ENCODE measurements at places on chromosomes 4 and X.

DNA sequence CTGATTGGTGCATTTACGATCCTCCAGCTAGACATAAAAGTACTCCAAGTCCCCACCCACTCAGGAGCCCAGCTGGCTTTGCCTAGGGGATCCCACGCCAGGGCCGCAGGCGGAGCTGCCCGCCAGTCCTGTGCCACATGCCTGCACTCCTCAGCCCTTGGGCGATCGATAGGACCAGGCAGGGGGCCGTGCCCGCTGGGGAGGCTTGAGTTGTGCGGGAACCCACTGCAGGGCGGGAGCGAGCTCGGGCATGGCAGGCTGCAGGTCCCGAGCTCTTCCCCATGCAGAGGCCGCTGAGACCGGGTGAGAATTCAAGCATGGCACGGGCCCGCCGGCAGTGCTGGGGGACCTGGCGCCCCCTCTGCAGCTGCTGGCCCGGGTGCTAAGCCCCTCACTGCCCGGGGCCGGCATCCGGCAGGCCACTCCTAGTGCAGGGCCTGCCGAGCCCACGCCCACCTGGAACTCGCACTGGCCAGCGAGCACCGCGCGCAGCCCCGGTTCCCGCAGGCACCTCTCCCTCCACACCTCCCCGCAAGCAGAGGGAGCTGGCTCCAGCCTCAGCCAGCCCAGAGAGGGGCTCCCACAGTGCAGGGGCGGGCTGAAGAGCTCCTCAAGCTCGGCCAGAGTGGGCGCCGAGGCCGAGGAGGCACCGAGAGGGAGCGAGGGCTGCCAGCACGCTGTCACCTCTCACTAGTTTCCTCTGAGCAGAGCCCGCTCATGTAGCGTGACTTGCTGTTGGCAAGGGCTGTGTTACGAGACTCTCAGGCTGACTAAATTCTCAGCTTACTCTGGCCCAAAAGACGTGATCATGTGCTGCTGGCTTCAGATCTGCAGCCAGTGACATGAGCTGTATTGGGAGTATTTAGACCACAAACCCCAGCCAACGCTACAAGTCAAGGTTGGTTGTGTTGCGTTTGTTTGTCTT lies 87.5 kb downstream of the TRAPPC11 start:
- DNase-seq, result no peak

- no peak for DNase-seq
Observed at GRCh38 chr4:167724941-167725340, 367.4 kb upstream of the ANXA10 start.

DNA sequence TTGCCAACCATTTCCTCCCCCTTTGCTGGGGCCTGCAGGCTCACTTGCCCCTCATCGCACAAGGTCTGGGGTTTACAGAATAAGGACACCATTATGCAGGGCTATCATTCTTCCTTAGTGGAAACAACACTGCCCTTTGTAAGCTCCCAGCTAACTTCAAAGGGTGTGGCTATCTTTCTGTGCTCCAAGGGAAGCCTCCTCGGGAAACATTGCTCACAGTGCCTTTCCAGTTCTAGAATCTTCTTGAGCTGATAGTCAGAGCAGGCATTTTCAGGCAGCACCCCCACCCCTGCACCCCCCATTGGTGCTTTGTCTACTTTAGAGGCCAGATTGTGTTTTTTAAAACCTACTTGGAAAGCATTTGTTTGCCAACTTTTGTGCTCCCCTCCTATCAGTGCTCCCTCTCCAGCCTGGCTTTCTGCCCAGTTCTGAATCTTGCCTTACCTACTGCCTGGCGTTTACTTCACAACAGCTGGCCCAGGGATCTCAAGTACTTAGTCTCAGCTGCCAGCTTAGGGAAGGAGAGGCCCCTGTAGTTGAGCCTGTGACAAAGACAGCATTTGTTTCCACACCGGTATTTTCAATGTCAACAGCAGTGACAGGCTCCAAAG lies 53.5 kb downstream of the PLAC1 start:
- no peak for DNase-seq

GRCh38 chr4:154497889-154498288 lies 6.3 kb upstream of the DCHS2 start:
- DNase-seq, result no peak

GRCh38 chrX:41956027-41956426 lies 32.7 kb upstream of the CASK start:
- no peak for DNase-seq

DNA sequence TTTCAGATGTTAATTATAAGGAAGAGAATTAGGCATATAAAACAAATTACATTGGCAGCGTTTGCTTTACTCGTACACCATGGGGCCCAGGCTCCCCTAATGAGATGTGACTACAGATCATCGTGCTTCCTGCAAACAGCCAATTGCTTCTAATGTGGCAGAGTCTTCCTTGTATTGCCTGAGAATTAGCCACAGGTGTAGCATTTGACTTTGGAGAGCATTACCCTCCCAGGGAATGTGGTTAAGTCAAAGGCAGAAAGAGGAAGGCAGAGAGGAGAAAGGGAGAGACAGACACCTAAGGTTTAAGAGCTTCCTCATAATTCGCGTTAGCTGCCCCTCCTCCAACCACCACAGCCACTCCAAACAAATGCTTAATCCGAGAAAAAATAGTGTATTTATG lies 97.0 kb downstream of the MID1IP1 start:
- DNase-seq, result no peak

DNA sequence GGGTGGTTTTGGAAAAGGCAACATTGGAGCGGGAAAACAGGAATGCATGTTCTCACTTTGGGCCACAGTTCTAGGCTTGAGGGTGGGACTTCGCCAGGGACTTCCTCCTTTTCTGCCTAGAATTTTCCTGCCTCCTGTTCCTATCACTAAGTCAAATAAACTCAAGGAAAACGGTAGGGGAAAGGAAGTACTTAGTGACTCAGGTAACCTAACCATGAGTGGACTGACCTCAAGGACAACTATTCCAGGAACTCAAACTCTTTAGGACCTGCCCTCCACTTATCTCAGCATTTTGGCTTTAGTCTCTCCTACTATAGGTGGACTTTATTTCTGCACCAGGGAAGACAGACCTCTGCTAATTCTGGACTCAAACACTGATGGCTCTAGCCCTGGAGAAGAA lies 281.7 kb downstream of the ZNF674 start:
- DNase-seq, result no peak

DNA sequence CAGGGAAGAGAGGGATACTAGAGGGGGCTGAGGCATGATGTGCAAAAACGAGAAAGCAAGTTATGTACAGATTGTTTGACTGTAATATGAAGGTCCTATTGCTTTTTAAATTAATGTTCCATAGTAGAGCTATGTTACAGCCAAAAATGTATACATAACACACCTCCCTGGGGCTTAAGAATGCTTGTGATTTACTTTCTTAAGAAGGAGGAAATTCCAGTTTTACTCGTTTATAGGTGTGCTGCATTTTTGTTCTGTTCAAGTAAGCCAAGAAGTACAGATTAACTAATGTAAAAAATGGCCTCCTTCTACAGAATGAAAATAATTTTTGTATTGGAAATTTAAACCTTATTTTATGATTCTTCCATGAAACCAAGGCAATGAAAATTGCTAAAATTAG lies 614.4 kb upstream of the NR3C2 start:
- no peak for DNase-seq

DNA sequence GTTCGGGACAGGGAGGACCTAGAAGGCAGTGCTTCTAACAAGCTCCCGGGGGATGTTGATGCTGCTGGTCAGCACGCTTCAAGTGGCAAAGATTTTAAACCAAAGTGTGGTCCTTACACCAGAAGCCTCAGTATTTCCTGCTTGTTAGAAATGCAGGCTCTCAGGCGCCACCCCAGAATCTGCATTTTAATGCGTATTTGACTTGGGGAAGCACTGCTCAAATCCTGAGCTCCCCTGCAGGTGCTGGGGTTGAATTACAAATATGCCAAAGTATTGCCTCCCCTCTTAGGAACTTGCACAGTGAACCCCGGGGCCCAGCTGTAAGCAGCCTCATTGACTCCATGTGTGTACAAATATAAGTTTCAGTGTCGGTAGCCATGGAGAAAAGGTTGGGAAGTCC lies 70.8 kb upstream of the RAI2 start:
- DNase-seq, result no peak

DNA sequence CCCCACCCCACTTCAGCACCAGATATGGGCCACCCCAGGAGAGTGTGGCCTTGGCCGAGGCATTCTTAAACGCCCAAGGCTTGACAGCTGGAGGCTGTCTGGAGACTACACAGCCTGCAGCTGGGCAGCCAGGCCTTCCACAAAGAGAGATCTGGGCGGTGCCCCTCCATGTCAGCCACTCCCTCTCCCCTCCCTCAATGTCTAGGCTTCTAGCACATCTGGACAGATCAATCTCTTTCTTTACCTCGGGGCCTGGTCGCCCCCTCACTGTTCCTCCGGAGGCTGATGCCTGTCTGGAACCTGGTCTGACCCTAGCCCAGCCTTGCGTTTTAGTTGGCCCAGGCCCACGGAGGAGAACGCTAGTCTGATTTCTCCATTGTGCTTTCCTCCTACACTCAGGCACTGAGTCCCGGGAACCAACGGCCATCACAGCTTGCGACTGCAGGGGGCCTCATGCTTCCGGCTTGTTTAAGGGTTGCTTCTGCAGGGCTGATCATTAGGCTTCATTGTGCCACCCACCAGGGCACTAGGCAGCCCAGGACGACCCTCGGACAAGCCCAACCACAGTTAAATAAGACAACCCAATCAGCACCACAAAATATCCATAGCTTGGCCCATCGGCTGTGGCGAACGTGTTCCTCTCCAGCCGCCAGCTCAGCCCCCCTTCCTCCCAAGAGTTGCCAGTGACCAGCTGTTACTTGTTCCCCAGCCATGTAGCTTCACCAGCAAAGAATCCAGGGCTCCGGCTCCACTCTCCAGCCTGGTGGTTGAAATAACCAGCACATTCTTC lies 200.6 kb downstream of the BCOR start:
- no peak for DNase-seq

GRCh38 chrX:118825227-118825626 lies 1.6 kb downstream of the ZCCHC12 start:
- DNase-seq, result no peak

DNA sequence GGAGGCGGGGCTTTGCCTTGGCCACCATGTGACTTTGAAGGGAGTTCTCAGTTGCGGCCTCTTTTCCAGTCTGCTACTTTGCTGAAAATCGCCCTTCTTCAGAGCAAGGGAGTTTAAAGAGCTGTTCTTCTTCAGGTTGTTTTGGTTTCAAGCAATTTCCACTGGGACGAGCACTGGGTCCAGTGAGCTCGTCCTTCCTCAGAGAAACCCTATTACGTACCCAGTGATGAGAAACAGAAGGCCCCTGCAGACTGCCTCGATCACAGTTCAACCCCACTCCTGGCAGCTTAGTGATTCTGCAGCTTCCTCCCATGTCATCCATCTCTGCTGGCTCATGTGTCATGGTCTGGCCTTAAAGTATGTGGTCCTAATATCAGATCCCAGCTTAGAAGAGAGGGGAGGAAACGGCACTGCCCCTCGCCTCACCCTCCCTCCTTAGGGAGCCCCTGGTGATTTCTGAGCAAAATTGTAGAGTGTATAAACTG lies 7.8 kb upstream of the FAM149A start:
- DNase-seq, result no peak

DNA sequence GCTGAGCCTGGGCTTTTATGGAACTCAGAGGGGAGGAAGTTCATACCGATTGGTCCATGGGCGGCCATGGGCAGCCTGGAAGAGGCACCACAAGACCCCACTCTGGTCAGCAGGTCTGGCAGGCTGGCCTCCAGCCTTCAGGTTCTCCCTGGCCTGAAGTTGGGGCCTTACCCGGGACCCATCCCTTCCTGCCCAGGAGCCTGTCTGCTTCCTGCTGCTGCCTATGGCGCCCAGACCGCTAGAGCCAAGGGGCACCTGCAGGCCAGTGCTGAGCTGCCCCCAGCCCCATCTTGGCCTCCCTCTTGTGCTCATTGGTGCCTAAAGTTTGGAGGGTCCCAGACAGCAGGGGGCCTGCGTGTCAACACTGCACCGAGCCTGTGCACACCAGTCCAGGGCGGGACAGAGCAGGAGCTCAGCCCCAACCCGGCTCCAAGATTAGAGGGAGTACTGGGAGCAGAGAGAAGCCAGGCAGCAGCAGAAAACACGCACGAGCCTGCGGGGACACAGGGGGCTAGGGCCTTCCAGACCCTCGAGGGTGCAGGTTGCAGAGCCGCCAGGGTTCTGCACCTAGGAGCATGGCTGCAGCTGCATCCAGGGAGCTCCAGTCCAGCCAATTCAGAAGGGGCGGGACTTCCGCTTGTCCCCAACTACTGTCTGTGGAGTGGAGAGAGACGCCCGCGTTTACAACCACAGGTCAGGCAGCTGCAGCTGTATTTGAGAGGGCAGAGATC lies 30.7 kb upstream of the ZNF280C start:
- DNase-seq, result no peak

DNA sequence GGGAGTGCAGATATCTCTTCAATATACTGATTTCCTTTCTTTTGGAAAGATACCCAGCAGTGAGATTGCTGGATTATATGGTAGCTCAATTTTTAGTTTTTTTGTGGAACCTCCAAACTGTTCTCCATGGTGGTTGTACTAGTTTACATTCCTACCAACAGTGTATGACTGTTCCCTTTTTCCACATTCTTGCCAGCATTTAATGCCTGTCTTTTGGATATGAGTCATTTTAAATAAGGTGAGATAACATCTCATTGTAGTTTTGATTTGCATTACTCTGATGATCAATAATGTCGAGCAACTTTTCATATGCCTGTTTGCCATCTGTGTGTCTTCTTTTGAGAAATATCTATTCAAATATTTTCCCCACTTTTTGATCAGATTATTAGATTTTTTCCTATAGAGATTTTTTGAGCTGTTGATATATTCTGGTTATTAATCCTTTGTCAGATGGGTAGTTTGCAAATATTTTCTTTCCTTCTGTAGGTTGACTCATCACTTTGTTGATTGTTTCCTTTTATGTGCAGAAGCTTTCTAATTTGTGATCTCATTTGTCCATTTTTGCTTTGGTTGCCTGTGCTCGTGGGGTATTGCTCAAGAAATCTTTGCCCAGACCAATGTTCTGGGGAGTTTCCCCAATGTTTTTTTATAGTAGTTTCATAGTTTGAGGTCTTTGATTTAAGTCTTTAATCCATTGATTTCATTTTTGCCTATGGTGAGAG lies 552.7 kb downstream of the ZNF674 start:
- DNase-seq, result no peak

GRCh38 chrX:108019382-108019875 lies 25.4 kb upstream of the VSIG1 start:
- no peak for DNase-seq

- no peak for DNase-seq
Observed at GRCh38 chrX:97494756-97495372, 611.2 kb downstream of the RPA4 start.

DNA sequence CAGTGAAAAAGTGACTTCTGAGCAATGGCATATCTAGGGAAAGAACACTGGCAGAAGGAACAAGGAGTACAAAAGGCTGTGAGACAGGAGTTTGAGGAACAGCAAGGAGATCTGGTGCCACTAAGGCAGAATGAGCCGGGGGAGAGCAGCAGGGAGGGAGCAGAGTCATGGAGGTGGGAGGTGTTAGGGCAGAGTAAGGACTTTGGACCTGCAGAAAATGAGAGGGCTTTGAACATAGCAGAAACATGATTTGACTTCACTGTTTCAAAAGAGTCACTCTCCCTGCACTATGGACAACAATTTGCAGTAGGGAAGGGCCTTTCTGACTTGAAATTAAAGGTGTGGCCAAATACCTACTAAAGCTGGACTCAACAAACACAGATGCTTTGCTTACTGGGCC lies 356.2 kb downstream of the ADGRL3 start:
- DNase-seq, result no peak

GRCh38 chr4:127249066-127249766 lies 383.5 kb upstream of the INTU start:
- no peak for DNase-seq

GRCh38 chr4:121951521-121952110 lies at the start of gene TRPC3:
TSS of gene TRPC3 (minus strand) at chr4:121952060. CDS start at chr4:121951680, 380 bp downstream.
- DNase-seq, result peak; percentile 32

- no peak for DNase-seq
Observed at GRCh38 chrX:7021991-7022390, 125.5 kb upstream of the STS start.

GRCh38 chrX:17822351-17822750 lies 38.7 kb downstream of the RAI2 start:
- DNase-seq, result no peak

Measured in activated CD4-positive, alpha-beta memory T cell treated with anti-CD3 and anti-CD28 coated beads, Interleukin-2, amount 10 ng/mL, durations not matched to agents 7 days and 5 days (primary cell).